ENCODE measurements at places on chromosomes 7 and 10.

- DNase-seq: no peak
These were observed 37.4 kb downstream of the LRRC72 start for GRCh38 chr7:16564023-16564380.

DNA sequence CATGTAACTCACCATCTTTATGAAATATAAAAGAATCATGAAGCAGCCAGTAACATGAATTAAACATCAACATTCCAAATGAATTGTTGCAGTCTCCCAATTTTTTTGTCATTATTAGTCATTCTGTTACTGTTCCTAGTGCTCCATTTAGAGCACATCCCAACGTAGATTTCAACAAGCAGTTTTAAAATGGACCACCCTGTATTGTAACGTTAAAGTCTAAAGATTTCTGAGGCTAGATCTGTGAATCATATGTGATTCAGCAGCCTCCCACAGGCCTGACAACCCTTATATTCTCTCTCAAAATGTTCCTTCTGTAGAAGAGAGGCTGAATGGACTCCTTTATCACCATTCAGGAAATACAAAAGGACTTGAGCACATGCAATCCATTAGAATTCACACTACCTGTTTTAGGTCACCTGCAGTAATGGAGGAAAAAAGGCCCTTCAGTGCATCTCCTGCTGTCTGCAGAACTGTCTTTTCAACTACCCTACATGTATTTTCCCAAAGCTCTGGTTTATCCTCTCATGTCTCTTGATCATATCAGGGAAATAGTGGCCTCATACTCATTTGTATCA lies 81.4 kb downstream of the CACNA2D1 start:
- no peak for DNase-seq

DNA sequence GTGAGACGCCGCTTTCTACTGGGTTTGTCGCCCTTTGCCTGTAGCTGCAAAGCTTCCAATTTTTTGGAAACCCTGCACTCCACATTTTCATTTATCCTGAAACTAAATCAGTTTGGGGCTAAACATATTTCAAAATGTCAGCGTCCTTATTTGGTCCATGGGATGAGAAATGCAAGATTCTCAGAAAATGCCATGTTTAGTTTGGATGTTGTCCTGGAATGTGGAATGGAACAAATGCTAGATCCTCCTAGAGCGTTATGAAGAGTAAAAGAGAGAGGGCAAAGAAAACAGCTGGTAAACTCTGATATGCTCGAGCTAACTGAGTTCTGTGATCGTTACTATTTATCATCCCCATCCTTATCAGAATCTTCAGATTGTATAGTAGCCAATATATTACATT lies 236.9 kb downstream of the KLF6 start:
- no peak for DNase-seq

- DNase-seq: no peak
These were observed 7.5 kb downstream of the LAMB1 start for GRCh38 chr7:107995184-107996071.

GRCh38 chr10:7958442-7958841 lies 96.0 kb upstream of the GATA3 start:
- DNase-seq: no peak

GRCh38 chr10:43220657-43221418 lies 46.0 kb downstream of the RASGEF1A start:
- no peak for DNase-seq

- no peak for DNase-seq
These were observed 59.8 kb downstream of the BAMBI start for GRCh38 chr10:28737096-28737495.

DNA sequence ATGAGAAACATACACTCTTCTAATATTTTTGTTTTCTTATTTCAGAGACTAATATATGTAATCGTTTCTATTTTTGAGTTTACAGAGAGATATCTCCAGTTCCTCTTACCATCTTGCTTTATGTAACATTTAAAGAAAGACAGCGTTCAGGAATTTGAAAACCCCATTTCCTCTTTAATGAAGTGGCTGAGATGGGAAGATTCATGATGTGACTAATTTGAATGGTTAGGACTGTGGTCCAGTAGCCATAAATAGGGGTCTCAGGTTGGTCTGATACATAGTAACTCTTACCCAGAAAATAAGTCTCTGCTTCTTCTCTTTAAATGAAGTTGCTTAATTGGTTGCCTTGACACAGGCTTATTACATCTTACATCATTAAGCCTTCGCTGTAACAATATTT lies 6.9 kb downstream of the KMT2E start:
- no peak for DNase-seq

All from cortex of kidney (tissue), 1 donor.